Activated CD4-positive, alpha-beta T cell treated with anti-CD3 and anti-CD28 coated beads for 48 hours (primary cell): ENCODE measurements at places on chromosomes 2 and 18.

DNA sequence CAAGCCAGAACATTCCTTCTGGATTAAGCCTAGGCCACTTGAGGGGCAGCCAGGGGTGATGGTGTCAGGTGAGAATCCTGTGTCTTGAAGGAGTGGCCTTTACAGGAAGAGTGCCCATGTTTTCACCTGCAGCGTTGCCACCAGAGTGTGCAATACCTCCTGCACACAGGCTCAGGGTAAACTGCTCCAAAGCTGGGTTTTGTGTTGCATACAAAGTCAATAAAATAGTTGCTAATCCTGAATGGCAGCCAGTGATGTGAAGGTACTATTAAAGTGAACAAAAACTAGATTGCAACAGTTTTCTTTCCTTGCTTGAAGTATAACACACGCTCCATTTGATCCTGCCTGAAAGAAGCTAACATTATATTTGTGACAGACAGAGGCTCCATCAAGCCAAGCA lies 64.4 kb upstream of the NRP2 start:
- no peak for DNase-seq

DNA sequence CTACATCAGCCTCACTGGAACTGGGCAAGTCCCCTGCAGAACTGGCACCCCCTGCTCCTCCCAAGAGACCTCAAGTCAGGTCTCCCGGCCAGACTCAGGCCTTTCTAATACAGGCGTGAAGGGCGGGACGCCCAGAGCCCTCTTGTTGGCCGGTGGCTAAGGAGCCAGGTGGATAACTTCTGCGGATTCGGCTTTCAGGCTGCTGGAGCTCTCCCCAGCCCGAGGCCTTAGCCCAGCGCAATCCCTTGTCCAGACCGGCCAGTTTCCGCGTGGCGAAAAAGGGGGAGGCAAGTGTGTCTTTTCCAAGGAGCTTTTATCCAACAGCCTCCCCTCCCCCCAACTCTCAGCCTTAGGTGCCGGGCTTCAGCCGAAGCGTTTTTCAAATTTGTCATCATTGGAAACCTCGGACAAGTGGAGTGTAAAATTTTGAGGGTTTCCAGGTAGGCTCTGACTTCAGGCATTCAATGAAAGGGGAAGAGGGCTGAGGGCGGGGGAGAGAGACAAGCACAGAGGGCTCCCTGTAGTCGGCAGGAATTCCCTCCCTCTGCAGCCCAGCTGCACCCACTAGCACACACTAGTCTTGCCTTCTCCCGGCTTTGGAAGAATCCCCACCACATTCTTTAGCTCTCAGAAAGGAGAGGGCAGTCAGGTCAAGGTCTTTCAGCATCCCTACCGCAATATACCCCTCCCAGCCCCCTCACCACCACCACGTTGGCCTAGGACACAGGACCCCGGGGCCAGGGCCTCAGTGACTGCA lies 9.5 kb upstream of the SATB2 start:
- DNase-seq, result no peak

DNA sequence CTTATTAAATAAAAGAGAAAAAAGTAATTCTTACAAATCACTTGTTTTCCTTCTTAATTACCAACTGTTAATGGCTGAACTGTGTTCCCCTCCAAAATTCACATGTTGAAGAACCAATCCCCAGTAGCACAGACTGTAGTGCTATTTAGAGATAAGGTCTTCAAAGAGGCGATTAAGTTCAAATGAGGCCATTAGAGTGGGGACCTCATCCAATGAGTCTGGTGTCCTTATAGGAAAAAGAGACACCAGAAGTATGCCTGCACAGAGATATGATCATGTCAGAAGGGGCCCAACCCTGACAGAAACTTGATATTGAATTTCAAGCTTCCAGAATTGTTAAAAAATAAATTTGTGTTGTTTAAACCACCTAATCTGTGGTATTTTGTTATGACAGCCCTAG lies 89.8 kb downstream of the MEMO1 start:
- DNase-seq, result no peak

- no peak for DNase-seq
These were observed 149.4 kb upstream of the DNMT3A start for GRCh38 chr2:25491003-25491696.

GRCh38 chr2:11955314-11955713 lies 208.9 kb downstream of the LPIN1 start:
- no peak for DNase-seq

DNA sequence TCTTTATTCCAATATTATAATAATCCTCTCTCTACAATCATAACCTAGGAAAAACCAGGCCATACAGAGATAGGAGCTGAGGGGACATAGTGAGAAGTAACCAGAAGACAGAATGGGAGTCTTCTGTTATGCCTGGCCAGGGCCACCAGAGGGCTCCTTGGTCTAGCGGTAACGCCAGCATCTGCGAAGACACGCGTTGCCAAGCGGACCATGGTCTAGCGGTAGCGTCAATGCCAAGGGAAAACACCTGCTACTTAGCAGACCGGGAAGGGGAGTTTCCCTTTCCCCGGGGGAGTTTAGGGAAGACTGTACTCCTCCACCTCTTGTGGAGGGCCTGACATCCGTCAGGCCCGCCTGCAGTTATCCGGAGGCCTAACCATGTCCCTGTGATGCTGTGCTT lies 36.6 kb downstream of the ARL6IP6 start:
- peak; percentile 26 for DNase-seq
